ENCODE measurements at places on chromosomes 11 and 22. TPM values are rescaled to one million over a fixed set of nuclear protein-coding genes. Genes with fewer than 3 reads are reported as not detected.

The CCDC157 gene
- total RNA-seq = 0.93 TPM

The ELF5 gene
- not detected for total RNA-seq

The XKR3 gene
- not detected for total RNA-seq

The BTG4 gene
- not detected for total RNA-seq

The KCNK4 gene
- total RNA-seq = 0.07 TPM

The TMX2 gene
- total RNA-seq = 71.3 TPM

The PNPLA3 gene
- 6.4 TPM for total RNA-seq

The DENND5A gene
- total RNA-seq = 136 TPM

The CLDN5 gene
- total RNA-seq = 542 TPM

The AKIP1 gene
- total RNA-seq = 21.9 TPM

The NNMT gene
- 202 TPM for total RNA-seq

The POU2AF2 gene
- not detected for total RNA-seq

The SLCO2B1 gene
- 0.27 TPM for total RNA-seq

The TEX54 gene
- total RNA-seq = not detected

The P2RY2 gene
- total RNA-seq = 4.8 TPM

The FBLN1 gene
- total RNA-seq = 0.14 TPM

The MTMR2 gene
- total RNA-seq = 83.1 TPM

The MUC6 gene
- not detected for total RNA-seq

The LRRC75B gene
- total RNA-seq = 3.7 TPM

The BATF2 gene
- total RNA-seq = 2.0 TPM

The KIF18A gene
- total RNA-seq = 36.8 TPM

The ACR gene
- 0.80 TPM for total RNA-seq

The IL18 gene
- total RNA-seq = 0.80 TPM

The OR51I1 gene
- total RNA-seq = not detected

The FGF4 gene
- not detected for total RNA-seq

The ACCSL gene
- total RNA-seq = not detected

The LTO1 gene
- 23.8 TPM for total RNA-seq

The PYGM gene
- total RNA-seq = 0.27 TPM

The MYEOV gene
- 1.9 TPM for total RNA-seq

The CDPF1 gene
- 7.4 TPM for total RNA-seq

The DTX4 gene
- total RNA-seq = 0.14 TPM

The RAB3IL1 gene
- 1.0 TPM for total RNA-seq

The CHRDL2 gene
- not detected for total RNA-seq

The BSCL2 gene
- total RNA-seq = 16.5 TPM

The OR2AG2 gene
- 0.43 TPM for total RNA-seq

The CARD10 gene
- 33.2 TPM for total RNA-seq

The FDXACB1 gene
- 3.3 TPM for total RNA-seq

The CDKN1C gene
- total RNA-seq = 2.1 TPM

The SGSM1 gene
- total RNA-seq = 0.50 TPM
